Trophoblast cell (in vitro differentiated cells and primary cell): ENCODE measurements at places on chromosomes 5 and 9.
A peak's percentile ranks its signal among the peaks of the same experiment; 100 is the strongest.

GRCh38 chr5:509611-510185, 14.6 kb downstream of the SLC9A3 start:
- H3K27ac ChIP-seq, result no peak overlapping the region
- no peaks in the 10 kb centered on the region for H3K27me3 ChIP-seq
- DNase-seq, result no peak
- no peaks in the 10 kb centered on the region for H3K36me3 ChIP-seq
- H3K4me1 ChIP-seq, result peaks cover 9% of the 10 kb centered on the region

DNA sequence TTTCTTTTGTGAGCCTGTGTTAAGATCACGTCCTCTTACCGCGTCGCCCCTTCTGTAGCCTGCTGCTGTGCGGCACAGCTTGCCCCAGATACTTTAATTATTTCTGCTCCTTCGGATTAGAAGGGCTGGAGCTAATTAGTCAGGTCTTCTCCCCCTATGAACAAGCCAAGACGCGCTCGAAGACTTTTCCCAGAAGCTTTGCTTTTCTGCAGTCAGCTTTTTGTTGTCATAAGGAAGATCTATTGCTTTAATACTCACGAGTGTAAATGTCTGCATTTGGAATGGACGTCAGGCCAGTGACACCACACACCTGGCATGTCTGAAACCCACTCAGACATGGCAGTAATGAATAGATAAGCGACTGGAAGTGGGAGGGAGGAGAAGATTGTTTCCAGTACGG, 37.0 kb downstream of the PRUNE2 start:
- peaks cover 4% of the 10 kb centered on the region for H3K4me1 ChIP-seq
- no peak overlapping the region for H3K27ac ChIP-seq
- no peaks in the 10 kb centered on the region for H3K27me3 ChIP-seq

GRCh38 chr9:79104216-79104615, 467.5 kb upstream of the TLE4 start:
- no peaks in the 10 kb centered on the region for H3K36me3 ChIP-seq
- no peaks in the 10 kb centered on the region for H3K4me1 ChIP-seq
- H3K27ac ChIP-seq, result no peak overlapping the region

DNA sequence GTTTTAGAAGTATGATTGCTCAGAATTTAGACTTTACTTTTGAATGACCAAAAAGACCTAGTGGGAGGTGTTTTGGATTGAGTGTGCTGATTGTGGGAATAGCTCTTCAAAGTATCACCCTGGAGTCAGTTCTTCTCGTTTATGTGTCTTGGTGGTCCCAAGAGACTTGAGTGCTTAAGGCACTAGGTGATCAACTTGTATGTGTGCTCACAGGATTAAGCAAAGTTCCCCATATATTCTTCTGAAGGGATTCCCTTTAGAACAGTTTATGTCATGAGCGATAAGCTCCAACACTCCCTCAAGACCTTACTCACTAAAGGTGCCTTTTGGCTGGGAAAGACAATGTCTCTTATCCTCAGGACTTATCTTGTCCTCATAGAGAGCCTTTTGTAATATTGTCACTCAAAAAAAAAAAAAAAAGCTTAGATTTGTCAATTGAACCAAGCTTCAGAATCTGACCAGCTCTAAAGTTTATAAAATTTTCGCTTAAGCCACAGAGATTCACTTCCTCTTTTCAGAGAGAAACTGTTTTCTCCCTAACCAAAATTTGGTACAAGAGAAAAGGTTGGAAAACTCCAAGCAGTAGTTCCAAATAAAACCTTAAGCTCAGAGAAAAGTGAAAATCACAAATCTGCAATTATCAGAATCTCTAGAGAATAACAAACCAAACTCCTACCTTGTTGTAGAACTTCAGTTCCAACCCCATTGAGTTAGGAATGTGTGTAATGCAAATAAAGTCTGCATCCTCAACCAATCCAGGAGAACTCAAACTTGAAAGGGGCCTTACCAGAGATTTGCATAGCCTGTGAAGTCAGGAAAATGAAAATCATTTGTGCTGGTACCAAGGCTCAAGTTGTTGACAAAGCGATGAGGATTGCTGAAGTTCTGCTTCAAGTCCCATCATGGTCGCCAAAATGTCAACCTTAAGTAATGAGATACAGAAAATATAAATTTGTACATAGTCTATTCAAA, 40.0 kb upstream of the PDZD2 start:
- no peaks in the 10 kb centered on the region for H3K4me1 ChIP-seq
- no peak for DNase-seq
- no peaks in the 10 kb centered on the region for H3K27me3 ChIP-seq
- H3K36me3 ChIP-seq, result no peaks in the 10 kb centered on the region
- no peak overlapping the region for H3K27ac ChIP-seq
- H3K4me3 ChIP-seq, result no peak overlapping the region

GRCh38 chr9:127955294-127956015, 17.8 kb upstream of the DPM2 start:
- peaks cover 4% of the 10 kb centered on the region for H3K36me3 ChIP-seq
- peaks cover 15% of the 10 kb centered on the region for H3K4me1 ChIP-seq
- no peak overlapping the region for H3K4me3 ChIP-seq
- H3K27me3 ChIP-seq, result no peaks in the 10 kb centered on the region

DNA sequence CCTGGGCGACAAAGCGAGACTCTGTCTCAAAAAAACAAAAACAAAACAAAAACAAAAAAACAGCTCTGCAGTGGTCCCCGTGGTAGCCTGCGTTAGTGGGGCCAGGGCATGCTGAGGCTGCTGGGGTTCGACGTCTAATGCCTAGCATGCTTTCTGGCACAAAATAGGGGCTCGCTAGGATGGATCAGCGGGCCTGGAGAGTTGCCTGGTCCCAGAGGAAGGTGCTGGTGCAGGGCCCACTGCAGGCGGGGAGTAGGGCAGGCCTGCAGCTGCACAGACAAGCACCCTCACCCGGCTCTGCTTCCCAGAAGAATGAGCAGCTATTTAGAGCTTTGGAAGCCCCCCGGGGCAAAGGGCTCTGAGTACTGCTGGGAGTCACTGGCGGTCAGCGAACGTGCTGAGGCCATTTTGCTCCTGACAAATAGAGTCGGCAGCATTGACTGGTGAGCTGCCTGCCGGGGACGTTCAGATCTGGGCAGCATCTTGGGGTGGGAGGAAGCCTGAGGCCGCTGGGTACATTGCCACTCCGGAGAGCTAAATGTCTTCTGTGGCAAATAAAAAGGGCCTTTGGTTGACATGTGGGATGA, 126.7 kb downstream of the OLFM1 start:
- no peaks in the 10 kb centered on the region for H3K4me1 ChIP-seq
- no peak for DNase-seq
- no peak overlapping the region for H3K27ac ChIP-seq
- H3K36me3 ChIP-seq, result no peaks in the 10 kb centered on the region
- no peak overlapping the region for H3K4me3 ChIP-seq
- H3K27me3 ChIP-seq, result no peaks in the 10 kb centered on the region

DNA sequence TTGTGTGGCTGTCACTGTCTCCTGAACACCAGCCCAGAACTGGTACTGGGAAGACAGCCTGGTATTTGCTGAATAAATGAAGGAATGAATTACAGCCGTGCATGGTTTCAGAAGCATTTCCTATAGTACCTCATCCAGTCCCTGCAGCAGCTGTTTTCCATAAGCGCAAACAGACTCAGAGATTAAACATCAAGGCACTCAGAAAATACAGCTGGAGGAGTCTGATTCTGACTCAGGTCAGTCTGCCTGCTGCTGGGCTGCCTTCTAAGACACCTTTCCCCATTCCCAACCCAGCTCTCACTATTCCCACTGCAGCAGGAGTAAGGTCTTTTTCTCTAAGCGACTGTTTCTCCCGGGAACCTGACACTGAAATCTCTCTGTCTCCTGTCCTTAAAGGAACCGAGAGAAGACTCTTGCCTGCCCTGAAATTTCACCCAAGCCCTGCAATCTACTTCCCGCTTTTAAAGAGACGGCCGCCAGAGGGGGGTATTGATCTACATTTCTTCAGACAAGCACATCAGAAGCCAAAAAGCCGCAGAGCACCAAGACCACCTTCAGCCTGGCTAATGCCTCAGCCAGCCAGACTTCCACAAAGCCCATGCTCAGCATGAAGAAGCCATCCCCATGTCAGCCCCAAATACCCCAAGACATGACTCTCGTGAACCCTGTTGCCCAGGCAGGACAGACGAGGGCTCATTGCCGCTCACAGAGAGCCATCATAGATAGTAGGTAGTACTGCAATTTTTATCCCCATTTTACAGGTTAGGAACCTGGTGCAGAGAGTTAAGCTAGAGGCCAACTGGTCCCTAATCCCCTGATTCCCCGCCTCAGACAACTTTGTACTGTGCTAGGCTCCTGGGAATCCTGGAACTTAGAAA, 5.4 kb upstream of the FOXI1 start:
- H3K27ac ChIP-seq, result no peak overlapping the region
- no peak overlapping the region for H3K4me3 ChIP-seq
- DNase-seq, result peak; percentile 82
- H3K27me3 ChIP-seq, result no peaks in the 10 kb centered on the region
- H3K4me1 ChIP-seq, result no peaks in the 10 kb centered on the region
- no peaks in the 10 kb centered on the region for H3K36me3 ChIP-seq

DNA sequence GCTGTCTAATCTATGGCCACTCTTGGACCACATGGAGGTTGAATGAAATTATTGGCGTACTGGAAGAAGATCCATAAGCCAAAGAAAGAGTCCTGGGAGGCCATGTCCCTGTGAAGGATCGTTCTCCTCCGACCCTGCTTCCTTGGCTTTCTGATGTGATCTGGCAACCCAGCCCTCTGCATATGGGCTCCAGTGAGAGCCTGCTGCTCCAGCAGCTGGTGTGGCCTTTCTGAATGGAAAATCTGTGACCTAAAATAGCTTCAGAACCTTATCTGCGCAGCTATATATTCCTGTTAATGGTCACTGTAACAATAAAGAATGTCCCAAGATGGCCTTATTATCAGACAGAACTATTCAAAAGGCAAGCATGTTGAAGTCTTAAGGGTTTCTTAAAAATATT, 40.2 kb upstream of the PHF2 start:
- DNase-seq, result peak; percentile 13
- peaks cover 34% of the 10 kb centered on the region for H3K36me3 ChIP-seq
- no peaks in the 10 kb centered on the region for H3K4me1 ChIP-seq
- H3K4me3 ChIP-seq, result no peak overlapping the region

- no peaks in the 10 kb centered on the region for H3K4me1 ChIP-seq
- no peaks in the 10 kb centered on the region for H3K27me3 ChIP-seq
- no peak overlapping the region for H3K4me3 ChIP-seq
- no peaks in the 10 kb centered on the region for H3K36me3 ChIP-seq
These were observed 69.6 kb upstream of the GGTA1 start for GRCh38 chr9:121569266-121569648.

- H3K4me1 ChIP-seq, result no peaks in the 10 kb centered on the region
- no peak for DNase-seq
- no peak overlapping the region for H3K27ac ChIP-seq
These were observed 267.7 kb downstream of the NTRK2 start for GRCh38 chr9:84937180-84937579.

GRCh38 chr9:113774963-113775362, 101.1 kb upstream of the ZNF618 start:
- H3K4me1 ChIP-seq, result no peaks in the 10 kb centered on the region
- no peak overlapping the region for H3K4me3 ChIP-seq
- DNase-seq, result no peak
- no peak overlapping the region for H3K27ac ChIP-seq
- H3K27me3 ChIP-seq, result no peaks in the 10 kb centered on the region

- no peaks in the 10 kb centered on the region for H3K27me3 ChIP-seq
- no peak for DNase-seq
- H3K27ac ChIP-seq, result no peak overlapping the region
These were observed 106.1 kb upstream of the PHYKPL start for GRCh38 chr5:178338750-178339144.

DNA sequence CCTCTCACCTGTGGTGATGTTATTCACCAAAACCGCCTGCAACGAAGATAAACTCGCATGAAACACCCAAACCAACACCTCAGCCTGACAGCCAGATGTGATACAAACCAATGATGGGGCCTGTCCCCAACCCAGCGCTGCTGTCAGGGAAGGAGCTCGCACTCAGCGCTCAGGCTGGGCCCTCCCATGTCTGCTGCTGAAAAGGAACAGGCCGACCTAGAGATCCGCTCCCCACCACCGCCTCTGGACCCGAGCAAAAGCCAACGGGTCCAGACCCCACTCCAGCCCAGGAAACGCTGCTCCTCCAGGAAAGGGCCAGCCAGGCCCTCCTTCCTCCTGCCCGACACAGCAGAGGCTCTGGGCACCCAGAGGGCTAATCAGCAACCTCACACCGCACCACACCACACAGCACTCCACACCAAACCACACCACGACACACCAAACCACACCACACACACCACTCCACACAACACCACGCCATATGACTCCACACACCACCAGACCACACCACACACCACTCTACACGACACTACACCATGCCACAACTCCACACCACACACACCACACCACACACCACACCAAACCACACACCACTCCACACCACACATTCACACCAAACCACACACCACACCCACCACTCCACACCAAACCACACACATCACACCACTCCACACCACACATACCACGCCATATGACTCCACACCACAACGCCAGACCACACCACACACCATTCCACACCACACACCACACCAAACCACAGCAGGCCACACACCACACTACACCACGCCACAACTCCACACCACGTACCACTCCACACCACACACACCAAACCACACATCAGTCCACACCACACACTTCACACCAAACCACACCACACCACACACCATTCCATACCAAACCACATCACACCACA, 46.5 kb downstream of the GOLM1 start:
- H3K27ac ChIP-seq, result no peak overlapping the region
- H3K36me3 ChIP-seq, result peaks cover 4% of the 10 kb centered on the region
- H3K4me1 ChIP-seq, result no peaks in the 10 kb centered on the region
- H3K27me3 ChIP-seq, result no peaks in the 10 kb centered on the region

DNA sequence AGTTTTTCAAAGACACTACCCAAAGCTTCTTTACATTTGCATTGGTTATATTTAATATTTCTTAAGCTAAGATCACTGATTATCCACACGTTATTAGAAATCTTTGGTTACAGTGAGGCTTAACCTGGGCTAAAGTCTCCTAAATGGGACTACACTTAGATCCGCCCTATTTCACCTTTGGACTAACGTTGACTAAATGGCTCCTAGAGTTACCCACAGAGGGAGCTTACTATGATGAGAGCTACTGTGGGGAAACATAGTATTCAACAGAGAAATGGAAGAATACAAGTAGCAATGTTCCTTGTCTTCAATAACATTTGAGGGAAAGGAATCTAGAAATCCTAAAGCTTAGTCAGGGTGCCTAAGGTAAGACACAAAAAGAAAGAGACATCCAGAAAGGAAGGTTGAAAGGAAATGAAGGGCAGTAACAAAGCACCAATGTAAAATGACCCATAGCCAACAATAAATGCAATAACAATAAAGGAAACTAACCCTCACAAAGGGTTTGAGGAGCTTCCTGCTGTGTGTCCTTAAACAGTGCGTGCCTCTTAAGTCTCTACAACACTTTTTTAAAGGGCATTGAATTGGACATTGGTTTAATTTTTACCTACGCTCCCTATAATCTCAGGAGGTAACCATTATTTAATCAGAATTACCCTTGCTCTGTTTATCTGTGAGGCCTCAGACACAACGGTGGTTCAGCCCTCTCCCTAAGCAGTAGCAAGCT, 217.1 kb downstream of the PJA2 start:
- no peak for DNase-seq
- H3K27ac ChIP-seq, result no peak overlapping the region
- H3K4me1 ChIP-seq, result no peaks in the 10 kb centered on the region
- no peaks in the 10 kb centered on the region for H3K36me3 ChIP-seq
- no peaks in the 10 kb centered on the region for H3K27me3 ChIP-seq
